ENCODE measurements at places on chromosomes 5 and 9. TPM values are rescaled to one million over a fixed set of nuclear protein-coding genes. Genes with fewer than 3 reads are reported as not detected.

PCDHB13 gene
- total RNA-seq = 0.07 TPM

COL15A1 gene
- 0.36 TPM for total RNA-seq

PROB1 gene
- 0.33 TPM for total RNA-seq

FGD3 gene
- total RNA-seq = 0.17 TPM

PDE4D gene
- 49.7 TPM for total RNA-seq

EIF4E1B gene
- total RNA-seq = not detected

MCIDAS gene
- 2.5 TPM for total RNA-seq

PSAT1 gene
- total RNA-seq = 183 TPM

ARID3C gene
- total RNA-seq = 0.18 TPM

ZDHHC11 gene
- 18.6 TPM for total RNA-seq

NSG2 gene
- total RNA-seq = 0.10 TPM

THBS4 gene
- total RNA-seq = 0.14 TPM

TMC1 gene
- total RNA-seq = 0.05 TPM

TERT gene
- total RNA-seq = 3.5 TPM

WDR38 gene
- total RNA-seq = not detected

MSANTD3 gene
- 73.3 TPM for total RNA-seq

SPATA31A3 gene
- total RNA-seq = not detected

GAS1 gene
- total RNA-seq = 0.10 TPM

LCN9 gene
- not detected for total RNA-seq

OR2K2 gene
- total RNA-seq = not detected

LAMC3 gene
- total RNA-seq = 1.5 TPM

CER1 gene
- total RNA-seq = not detected

TRAF1 gene
- total RNA-seq = 8.1 TPM

KCNIP1 gene
- not detected for total RNA-seq

PDE6A gene
- total RNA-seq = 0.08 TPM

EGFL7 gene
- total RNA-seq = 39.5 TPM

KLHL3 gene
- total RNA-seq = 0.30 TPM

KIF24 gene
- total RNA-seq = 3.4 TPM

CORO2A gene
- 0.71 TPM for total RNA-seq

CCNG1 gene
- 53.7 TPM for total RNA-seq

DDX4 gene
- 0.02 TPM for total RNA-seq

SHISAL2B gene
- not detected for total RNA-seq

C1QTNF2 gene
- 0.14 TPM for total RNA-seq

NME5 gene
- total RNA-seq = not detected

LRRC70 gene
- total RNA-seq = 0.10 TPM

PSD2 gene
- total RNA-seq = 0.03 TPM

CFAP77 gene
- 0.28 TPM for total RNA-seq

ITGA1 gene
- 2.0 TPM for total RNA-seq

Data from A549 treated with CpdA at 1 μM for 4 hours (cell line).